ENCODE measurements at places on chromosomes 7 and 10.

- DNase-seq, result peak; percentile 68
Measured at GRCh38 chr7:149787428-149788299, 14.3 kb upstream of the ZNF467 start.

- no peak for DNase-seq
Measured at GRCh38 chr7:82985144-82985802, 177.4 kb downstream of the PCLO start.

- no peak for DNase-seq
Measured at GRCh38 chr10:68007356-68007755, 67.7 kb downstream of the HERC4 start.

DNA sequence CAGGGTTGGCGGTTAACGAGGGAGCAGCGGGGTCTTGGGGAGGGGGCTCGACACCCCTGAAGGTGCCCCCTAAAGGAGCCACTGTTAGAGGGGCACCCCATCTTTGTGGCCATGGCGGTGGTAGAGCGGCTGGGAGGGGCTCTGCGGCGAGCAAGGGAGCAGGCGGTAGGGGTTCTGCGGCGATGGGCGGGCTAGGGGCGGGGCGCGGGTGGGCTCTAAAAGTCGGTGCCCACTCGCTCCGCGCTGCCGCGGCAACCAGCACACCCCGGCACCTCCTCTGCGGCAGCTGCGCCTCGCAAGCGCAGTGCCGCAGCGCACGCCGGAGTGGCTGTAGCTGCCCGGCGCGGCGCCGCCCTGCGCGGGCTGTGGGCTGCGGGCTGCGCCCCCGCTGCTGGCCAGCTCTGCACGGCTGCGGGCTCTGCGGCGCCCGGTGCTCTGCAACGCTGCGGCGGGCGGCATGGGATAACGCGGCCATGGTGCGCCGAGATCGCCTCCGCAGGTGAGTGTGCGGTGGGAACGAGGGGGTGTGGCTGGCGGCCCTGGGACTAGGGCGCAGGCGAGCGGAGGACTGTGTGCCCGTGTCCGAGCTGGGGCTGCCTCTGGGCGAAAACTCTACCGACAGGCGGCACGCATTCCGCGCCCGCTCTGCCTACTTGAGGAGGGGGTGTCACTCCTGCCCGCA is at the start of gene MEST:
TSS of gene MEST (plus strand) at position 245 of the 682 bp plus-strand sequence. CDS start at position 474, 229 bp downstream.
- DNase-seq, result peak; percentile 58

DNA sequence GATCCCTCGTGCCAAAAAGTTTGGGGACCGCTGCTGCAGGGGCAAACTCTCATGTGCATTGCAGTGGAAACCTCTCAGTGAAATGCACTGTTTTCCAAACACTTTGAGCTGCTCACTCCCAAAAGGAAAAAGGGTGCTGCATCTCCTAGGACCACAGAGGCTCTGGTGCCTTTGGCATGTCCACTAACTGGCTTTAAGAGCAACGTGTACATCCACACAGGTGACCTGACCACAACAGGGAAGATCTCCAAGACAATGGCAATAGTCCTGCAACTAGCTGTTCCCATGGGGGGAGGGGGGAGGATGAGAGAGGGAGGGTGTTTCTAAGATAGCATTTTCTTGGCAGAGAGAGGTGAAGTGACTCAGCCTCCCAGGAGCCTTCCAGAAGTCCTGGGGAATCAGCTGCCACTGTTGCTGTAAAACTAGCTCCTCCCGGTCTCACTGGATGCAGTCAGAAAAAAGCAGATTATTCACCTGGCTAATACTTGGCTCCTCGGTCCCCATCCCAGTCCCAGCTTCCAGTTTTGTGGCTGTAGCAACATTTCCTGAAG is 181.7 kb downstream of the HECW1 start:
- DNase-seq, result peak; percentile 67

GRCh38 chr7:102300643-102301221 is 14.1 kb downstream of the SH2B2 start:
- peak; percentile 80 for DNase-seq

DNA sequence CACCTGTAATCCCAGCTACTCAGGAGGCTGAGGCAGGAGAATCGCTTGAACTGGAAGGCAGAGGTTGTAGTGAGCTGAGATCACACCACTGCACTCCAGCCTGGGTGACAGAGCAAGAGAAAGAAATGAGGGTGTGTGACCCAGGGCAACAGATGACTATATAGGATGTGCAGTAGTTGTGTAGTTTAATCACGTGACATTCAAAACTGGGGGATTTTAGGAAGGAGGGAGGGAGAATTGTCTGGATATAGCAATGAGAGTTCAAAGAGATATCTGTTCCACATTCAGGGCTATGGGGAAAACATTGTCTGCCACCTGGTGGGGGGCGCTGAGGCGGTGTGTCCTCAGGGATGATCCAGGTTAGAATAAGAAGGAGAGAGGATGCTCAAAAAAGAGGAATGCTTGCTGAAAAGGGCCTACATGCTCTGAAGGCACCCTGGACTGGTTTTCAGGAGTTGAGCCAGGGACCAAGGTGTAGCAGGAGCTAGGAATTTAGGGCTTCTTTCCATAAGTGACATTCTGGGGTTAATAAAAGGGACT is 7.8 kb upstream of the ZYX start:
- DNase-seq, result no peak

GRCh38 chr10:101726115-101726387 is 31.1 kb upstream of the FBXW4 start:
- DNase-seq, result no peak

- no peak for DNase-seq
Measured at GRCh38 chr7:85292908-85293576, 106.2 kb upstream of the SEMA3D start.

DNA sequence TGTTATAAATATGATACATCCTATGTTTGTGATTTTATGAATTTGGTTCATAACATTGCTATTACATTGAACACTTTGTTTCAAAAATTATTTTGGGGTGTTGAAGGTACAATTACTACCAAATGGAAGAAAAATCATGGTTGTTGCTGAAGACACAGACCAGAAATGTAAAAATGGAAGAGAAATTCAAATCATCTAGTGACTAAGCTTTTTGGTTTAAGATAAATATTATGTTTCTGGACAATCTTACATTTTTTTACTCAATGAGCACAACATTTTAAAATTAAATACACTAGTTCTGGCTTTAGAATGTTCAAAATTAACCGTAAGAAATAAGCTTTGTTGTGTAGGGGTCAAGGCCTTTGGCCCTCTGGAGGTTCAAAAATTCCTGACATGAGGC is 82.7 kb downstream of the GNAT3 start:
- no peak for DNase-seq

- no peak for DNase-seq
Measured at GRCh38 chr10:110569122-110569521, 1.6 kb downstream of the SMC3 start.

- no peak for DNase-seq
Measured at GRCh38 chr7:23378996-23379395, 79.9 kb downstream of the MALSU1 start.

GRCh38 chr10:53006663-53007526 is 234.3 kb upstream of the MBL2 start:
- no peak for DNase-seq

GRCh38 chr10:110667620-110668343 is 23.6 kb downstream of the RBM20 start:
- peak; percentile 56 for DNase-seq

DNA sequence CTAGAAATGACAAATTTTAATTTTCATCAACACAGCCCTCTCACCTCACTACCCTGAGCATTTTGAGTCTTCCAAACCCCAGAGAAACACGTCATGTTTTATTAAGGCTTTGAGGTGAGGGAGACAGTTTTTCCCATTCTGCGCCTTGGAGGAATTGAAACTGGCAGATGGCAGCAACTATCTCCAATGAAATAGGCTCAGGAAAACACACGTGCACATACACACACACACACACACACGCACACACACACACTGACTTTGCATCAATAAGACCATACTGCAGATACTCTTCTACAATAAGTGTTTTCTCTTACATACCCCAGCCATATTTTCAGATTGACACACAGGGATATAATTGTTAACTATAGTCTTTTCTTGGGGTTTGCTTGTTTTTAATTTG is 3.2 kb upstream of the SFTPA2 start:
- DNase-seq, result no peak

- DNase-seq, result no peak
Measured at GRCh38 chr7:32871624-32872371, 19.8 kb downstream of the KBTBD2 start.

DNA sequence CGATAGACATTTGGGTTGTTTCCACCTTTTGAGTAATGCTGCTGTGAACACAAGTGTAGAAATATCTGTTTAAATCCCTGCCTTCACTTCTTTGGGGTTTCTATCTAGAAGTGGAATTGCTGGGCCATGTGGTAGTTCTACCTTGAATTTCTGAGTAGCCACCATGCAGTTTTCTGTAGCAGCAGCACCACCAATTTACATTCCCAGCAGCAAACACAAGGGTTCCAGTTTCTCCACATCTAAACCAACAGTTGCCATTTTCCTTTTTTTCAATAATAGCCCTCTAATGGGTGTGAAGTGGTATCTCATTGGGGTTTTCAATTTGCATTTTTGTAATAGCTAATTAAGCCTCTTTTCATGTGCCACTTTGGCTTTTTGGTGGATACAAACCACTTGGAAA is 209.8 kb downstream of the CCDC3 start:
- DNase-seq, result no peak

DNA sequence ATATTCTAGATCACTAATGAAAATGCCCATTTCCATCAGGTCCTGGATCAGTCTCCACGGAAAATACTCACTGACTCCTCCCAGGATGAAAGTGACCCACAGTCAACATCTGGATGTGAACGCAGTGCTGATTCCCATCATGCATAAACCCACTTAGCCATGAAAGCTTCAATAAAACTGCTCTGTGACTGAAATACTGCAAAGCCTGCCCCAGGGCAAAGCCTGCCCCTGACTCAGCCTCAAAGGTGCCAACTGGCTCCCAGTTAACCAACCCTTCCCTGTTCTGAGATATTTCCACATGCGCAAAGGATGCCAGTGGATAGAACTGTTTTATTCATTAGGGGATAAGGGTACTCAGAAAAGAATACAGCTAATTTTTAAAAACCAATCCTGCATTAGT is 24.0 kb downstream of the OSBPL3 start:
- DNase-seq, result no peak

GRCh38 chr10:124403548-124403947 is 15.2 kb downstream of the OAT start:
- DNase-seq, result peak; percentile 85

DNA sequence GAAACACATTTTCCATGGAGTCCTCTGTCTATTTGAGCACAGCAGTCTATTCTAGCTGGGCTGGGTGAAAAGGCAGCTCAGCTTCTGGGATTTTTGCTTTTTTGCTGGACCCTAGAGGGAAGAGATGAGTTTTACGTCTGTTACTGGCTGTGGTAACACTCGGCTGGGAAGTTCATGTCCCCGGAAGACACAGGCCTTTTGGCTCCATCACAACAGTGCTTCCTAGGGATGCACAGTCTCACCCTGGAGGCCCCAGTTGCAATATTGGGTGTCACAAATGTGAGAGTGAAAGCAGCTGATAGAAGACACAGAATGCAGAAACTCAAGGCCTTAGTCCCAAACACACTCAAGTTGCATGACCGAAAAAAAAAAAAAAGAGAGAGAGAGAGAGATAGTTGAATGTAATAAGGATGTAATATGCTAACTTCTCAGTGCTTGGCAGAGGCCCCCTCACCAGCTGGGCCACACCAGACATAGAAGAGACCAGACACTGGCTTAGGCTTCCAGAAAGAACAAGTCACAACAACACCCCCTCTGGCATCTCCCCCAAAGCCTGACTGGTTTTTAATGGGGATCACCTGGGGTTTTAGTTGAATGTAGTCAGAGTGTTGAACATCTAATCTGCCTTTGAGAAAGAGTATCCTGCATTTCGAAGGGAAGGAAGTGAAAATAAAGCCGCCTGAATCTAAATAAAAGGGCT is 545.4 kb upstream of the FZD8 start:
- DNase-seq, result no peak

DNA sequence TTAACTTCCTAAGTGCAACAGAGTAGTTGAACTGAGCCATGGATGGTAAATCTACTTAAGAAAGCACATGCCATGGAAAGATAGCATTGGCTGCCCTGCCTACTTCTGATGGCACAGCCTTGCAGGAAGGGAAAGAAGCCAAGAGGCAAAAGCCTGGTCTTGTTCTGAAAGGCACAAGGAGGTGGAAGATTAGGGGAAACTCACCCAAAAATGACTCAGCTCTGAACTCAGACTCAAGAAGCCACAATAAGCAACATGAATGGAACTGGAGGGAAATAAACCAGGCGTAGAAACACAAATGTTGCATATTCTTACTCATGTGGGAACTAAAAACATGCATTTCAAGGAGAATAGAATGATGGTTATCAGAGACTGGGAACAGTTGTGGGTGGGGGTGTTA is 20.8 kb upstream of the ALOX5 start:
- DNase-seq, result no peak

DNA sequence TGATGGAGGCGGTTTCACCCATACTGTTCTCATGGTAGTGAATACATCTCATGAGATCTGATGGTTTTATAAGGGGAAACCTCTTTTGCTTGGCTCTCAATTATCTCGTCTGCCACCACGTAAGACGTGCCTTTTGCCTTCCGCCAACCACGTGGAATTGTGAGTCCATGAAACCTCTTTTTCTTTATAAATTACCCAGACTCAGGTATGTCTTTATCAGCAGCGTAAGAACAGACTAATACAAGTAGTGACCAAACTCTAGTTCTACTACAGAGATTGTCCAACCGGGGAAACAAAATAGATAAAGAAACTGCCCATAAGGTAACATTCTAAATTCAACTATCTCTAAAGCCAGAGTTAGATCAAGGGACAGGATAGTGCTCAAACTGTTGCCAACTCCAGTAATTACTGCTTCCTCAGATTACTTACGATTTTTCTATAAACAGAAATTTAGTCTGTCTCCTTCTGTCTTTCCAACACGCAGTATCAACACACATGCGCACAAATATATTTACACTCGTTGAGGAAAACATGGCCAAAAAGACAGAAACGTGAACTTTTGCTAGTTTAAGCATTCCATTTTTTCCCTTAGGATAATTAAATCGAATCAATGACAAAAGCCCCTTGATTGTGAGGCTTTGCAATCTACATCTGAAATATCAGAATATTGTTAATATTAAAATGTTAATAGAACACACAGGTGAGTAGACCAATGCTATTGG is 36.9 kb downstream of the CREB3L2 start:
- no peak for DNase-seq

GRCh38 chr10:15601819-15602218 is 117.9 kb downstream of the ITGA8 start:
- DNase-seq, result no peak
